Activated naive CD8-positive, alpha-beta T cell treated with anti-CD3 and anti-CD28 coated beads, Interleukin-2, amount 10 ng/mL, durations not matched to agents 7 days and 5 days (primary cell): ENCODE measurements at places on chromosomes 5 and 9. TPM values are rescaled to one million over a fixed set of nuclear protein-coding genes. Genes with fewer than 3 reads are reported as not detected.
A peak's percentile ranks its signal among the peaks of the same experiment; 100 is the strongest.

The ZDHHC11 gene
- total RNA-seq: 10.2 TPM

The SLC31A2 gene
- total RNA-seq: 4.7 TPM

The ITGA2 gene
- total RNA-seq: 2.0 TPM

The LEAP2 gene
- 4.4 TPM for total RNA-seq

The CCDC187 gene
- not detected for total RNA-seq

The ENTREP1 gene
- total RNA-seq: not detected

The ENC1 gene
- total RNA-seq: 0.96 TPM

The FBLL1 gene
- total RNA-seq: not detected

The ADCY2 gene
- total RNA-seq: not detected

DNA sequence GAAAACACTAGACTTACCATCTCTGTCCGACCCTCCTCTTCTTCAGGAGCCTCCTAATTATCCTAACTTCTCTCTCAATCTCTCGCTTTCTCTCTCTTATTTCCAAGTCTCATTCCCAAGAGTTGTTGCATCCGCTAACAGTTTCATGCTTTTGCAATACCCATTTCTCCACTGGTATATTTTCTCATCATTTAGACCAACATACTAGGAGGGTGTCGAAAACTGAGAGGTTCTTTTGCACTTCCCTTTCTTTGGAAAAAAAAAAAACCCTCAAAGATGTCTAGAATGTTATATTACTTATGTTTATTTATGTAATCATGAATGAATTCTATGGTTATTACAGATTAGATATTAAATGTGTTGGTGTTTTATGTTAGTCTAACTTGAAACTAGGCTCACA lies 35.9 kb downstream of the SPZ1 start:
- no peak for DNase-seq

GRCh38 chr9:71941060-71941568 lies 29.7 kb downstream of the C9orf85 start:
- no peak for DNase-seq

GRCh38 chr5:43066799-43067741 lies 27.0 kb upstream of the ANXA2R start:
- peak; percentile 85 for DNase-seq

GRCh38 chr5:73433982-73434342 lies 14.6 kb downstream of the FOXD1 start:
- no peak for DNase-seq

DNA sequence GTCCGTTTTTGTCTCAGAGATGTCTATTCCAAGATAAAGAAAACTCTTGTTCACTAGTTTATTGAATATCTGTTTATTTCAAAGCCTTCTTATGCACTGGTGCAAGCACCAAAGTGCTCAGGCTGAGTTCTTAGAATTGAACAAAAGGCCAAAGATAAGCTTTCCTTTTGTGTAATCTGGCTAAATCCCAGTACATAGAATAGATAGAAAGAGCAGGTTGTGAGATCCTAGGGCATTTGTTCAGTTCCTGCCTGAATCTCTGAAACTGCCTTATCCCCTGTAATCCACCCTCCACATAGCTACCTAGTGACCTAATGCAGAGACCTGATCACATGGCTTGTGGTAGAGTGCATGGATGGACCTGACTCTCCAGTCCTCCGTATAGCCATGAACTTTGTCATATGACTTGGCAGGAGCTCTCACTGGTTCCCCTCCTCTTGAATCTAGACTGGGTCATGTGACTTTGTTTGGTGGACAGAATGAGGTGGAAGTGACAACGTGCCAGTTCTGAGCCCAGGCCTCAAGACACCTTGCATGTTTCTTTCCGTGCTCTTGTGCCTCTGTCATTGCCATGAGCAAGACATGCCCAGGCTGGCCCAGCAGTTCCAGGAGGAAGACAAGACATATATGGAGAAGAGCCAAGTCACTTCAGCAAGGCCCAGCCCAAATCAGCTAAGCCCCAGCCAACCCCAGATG lies 139.3 kb upstream of the SHB start:
- DNase-seq: no peak

DNA sequence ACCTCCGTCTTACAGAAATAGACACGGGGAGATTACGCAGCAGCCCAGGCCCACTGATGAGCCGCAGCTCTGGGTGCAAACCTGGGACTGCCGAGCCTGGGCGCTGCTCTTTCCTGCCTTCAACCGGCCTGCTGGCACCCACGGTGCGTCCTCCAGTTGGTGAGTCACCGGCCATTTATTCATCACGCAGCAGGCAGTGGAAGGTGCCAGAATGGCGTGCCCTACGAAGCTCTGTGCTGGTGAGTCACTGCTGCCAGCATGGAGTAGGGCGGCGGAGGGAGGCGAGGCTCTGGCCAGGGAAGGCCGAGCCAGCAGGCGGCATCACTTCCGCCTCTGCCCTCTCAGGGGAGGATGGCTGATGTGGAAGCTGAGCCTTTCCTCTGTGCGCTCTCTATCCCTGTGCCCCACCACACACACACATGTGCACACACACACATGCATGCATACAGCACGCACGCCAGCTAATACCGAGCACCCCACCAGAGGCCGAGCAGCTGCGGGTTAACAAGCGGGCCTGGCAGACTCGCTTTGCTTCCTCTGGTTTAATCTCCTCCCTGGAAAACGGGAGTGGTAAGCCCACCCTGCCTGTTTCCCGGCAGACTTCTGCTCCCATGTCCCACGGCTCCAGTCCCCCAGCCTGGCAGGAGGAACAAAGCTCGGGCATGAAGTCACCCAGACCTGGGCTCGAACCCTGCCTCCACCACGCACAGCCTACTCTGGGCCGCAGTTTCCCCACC lies 39.2 kb downstream of the OLFM1 start:
- DNase-seq: no peak

- DNase-seq: peak; percentile 31
Observed at GRCh38 chr9:14312719-14313377, 1.1 kb downstream of the NFIB start.

DNA sequence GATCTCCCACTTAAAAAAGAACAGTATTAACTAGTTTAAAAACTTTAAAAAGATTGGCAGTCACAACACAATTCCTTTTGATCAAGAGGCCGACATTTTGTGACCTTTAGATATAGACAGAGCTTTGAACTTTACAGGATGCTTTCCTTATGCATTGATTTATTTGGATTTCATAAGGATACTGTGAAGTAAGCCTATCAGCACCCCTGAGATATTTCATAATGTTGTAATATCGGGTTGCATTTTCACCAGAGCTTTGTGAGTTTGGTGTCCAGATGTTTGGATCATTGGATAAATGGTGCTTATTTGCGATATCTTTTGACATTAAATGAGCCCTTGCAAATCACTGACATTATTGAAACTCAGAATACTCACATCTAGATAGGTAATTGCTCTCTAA lies 7.7 kb downstream of the PALM2AKAP2 start:
- no peak for DNase-seq

GRCh38 chr5:137264041-137264440 lies 235.1 kb downstream of the SPOCK1 start:
- DNase-seq: no peak

GRCh38 chr5:133602835-133603380 lies 9.4 kb downstream of the FSTL4 start:
- DNase-seq: no peak

DNA sequence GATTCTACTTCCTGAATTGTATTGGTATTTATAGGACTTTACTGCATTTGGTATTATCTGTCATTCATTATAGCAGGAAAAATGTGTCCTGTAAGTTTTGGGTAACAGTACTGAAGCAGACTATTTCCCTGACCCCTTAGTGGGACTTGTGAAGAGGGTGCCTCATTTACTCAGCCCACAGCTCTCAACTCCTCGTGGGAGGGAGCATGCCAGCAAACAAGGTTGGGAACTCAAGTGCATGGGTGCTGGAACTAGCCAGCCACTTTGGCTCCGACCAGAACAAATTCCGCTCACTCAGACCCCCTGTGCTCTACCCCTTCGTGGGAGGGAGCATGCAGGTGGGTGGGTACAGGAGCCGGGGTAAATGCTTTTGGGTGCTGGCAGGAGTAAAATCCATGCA lies 1773.5 kb upstream of the WWC1 start:
- DNase-seq: no peak

- DNase-seq: no peak
Observed at GRCh38 chr9:111179577-111179976, 141.3 kb upstream of the LPAR1 start.

GRCh38 chr9:121945281-121945680 lies 147.8 kb downstream of the TTLL11 start:
- DNase-seq: no peak

- DNase-seq: no peak
Observed at GRCh38 chr9:76717613-76718012, 46.6 kb upstream of the PCA3 start.

DNA sequence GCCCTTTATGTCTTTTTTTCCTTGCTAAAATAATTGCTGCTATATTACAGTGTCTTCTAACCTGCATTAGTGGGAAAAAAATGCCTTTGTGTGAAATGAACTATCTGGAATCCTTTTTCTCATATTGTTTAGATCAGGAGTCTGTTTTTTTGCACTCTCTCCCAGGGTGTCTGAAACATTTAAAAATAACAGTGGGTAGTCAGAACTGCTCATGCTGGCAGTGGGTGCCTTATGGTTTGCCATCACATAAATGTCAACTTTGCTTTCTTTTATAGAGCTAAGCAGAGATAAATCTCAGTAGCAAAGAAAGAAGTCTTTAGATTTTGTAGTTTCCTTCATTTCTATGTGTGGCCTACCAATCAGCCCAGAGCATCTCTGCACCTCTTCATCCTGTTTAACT lies 347.8 kb upstream of the RGMB start:
- DNase-seq: no peak

DNA sequence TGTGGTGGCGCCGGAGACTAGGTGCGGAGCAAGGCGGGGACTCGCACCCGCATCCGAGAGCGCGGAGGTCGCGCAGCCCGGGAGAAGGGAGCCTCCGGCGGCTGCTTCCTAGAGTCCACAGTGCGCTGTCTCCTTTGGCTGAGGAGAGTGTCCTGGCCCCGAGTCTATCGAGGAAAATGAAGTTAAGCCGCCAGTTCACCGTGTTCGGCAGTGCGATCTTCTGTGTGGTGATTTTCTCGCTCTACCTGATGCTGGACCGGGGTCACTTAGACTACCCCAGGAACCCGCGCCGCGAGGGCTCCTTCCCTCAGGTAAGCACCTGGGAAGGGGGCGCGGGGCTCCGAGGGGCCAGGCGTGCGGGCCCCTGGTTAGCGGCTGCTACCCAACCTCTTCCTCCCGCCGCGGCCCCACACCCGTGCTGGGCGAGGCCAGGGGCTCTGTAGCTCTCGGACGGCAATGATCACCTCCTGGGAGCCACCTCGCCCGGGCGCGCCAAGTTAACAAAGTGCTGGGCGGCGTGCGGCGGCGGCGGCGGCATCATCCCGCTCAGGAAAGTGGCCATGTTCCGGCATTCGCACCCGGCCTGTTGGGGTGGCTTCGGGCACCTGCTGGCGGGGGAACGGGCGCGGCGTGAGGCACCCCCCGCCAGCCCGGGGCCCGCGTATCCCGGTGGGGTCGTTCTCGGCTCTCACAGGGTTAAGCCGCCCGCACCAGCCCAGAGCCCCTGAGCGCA lies 681 bp downstream of the MAN2A1 start:
- DNase-seq: peak; percentile 72

DNA sequence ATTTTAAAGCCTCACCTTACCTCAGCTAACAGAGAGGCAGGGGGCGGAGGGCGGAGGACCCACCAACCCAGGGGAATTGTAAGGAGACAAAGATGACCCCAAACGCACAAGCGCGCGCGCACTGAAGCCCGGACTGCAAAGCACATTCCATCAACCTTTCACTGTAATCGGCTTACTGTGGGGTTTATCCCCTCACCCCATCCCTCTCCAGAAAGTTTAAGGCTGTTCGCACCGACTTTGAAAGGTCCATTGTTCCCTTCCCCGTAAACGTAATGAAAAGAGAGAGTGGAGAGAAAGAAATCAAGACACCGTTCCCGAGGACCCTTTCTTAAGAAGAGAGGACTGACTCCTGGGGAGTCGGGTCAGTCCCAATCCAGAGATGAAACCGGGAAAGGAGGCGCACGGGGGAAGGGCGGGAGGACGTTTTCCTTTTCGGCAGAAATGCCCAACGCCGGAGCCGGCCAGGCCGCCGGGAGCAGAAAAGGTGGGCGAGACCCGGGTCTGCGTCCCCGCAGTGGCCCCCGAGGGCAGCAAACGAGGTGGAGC lies 464 bp downstream of the CEMIP2 start:
- peak; percentile 43 for DNase-seq

DNA sequence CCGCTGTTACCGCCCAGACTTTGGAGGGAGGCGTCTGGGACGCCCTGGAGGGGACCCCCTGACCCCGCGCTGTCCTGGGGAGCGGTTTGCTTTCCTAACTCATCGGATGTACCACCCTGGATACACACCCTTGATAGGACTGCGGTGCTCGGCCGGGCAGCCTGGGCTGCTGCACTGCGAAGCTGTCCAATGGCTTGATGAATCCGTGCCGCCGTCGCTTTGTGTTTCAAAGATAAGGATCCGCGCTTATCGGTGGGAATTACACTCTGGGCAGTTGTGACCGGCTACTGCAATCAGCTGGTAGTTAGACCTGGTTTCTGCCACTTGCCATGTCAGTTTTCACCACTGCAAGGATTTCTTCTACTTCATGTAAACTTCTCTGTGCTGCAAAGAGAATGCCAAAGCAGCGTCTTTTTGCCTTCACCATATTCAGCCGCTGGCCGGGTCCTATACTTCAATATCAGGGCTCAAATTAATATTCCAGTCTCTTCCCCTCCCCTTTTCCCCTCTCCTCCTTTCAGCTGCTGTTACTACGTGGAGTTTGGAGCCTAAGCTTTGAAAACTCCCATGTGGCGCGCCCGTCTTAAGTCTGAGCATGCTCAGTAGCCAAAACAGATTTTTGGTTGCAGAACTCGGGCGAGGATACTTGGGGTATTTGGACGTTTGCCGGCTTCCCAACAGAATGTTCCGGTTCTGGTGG lies 727 bp downstream of the SMAD5 start:
- peak; percentile 33 for DNase-seq

GRCh38 chr5:160298189-160298588 lies 14.2 kb downstream of the CCNJL start:
- no peak for DNase-seq

DNA sequence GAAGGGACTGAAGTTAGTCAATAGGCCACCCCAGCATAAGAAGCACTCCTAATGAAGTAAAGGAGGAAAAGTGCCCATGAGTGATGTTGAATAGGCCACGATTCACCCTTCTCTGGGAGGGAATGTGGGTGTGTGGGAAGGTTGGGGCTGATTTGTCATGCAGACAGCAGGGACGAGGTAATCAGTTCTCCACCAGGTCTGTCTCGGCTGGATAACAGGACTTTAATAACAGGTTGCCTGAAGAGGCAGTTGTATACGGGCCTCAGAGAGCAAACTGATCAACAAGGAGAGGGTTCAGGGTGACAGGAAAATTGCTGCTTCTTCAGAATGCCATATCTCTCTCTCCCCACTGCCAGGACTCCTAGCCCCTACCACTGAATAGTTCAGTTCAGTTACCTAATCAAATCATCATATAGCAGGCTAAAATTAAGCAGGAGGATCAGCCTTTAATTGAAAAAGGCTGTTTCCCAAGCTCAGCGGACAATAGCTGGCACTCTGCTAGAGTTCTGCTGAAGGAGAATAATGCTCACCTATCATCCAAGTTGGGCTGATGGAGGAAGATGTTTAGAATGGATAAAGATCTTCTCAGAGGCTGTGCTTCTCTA lies 43.6 kb upstream of the SMIM32 start:
- DNase-seq: no peak
